ENCODE measurements at places on chromosomes 1 and 21. TPM values are rescaled to one million over a fixed set of nuclear protein-coding genes. Genes with fewer than 3 reads are reported as not detected.

Gene DISC1
- 16.2 TPM for total RNA-seq

Gene RAB3B
- 0.02 TPM for total RNA-seq

Gene MYBPH
- not detected for total RNA-seq

Gene DENND2D
- 126 TPM for total RNA-seq

Gene DNASE2B
- total RNA-seq, result not detected

Gene SPRR1A
- not detected for total RNA-seq

Gene TARBP1
- 31.7 TPM for total RNA-seq

Gene PRMT6
- total RNA-seq, result 6.4 TPM

Gene TNFAIP8L2
- 3.6 TPM for total RNA-seq

Gene FCGR3A
- total RNA-seq, result 4.3 TPM

Gene PLA2G2D
- not detected for total RNA-seq
